Fibroblast of skin of abdomen (primary cell): ENCODE measurements at places on chromosomes 2 and 18.

DNA sequence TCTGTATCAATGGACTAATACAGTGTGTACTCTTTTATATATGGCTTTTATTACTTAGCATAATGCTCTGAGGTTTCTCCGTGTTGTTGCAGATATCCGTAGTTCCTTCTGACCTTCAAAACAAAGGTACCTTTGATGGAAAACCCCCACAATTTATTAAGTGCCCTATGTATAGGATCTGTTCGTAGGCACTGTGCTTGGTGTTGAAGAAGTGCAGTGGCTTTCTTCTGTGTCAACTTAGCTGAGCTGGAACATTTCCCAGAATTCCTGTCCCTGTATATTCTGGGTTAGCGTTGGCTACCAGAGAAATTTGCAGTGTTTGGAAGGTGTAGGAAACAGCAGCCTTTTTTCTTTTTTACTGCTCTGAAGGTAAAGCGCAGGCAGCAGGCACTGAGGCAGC lies 56.3 kb upstream of the MSH2 start:
- no peak for DNase-seq

DNA sequence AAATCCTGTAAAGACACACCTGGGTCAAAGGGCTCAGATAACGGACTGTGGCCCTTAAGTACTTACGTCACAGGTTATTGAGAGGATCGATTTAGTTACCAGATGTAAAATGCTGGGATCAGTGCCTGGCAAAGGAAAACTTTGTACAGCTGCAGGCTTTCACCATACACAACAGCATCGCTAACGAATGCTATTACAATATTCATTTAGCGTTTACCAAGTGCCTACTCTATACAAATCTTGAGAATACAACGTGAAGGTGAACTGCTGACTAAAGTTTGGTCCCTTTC lies 619 bp upstream of the MSH6 start:
- DNase-seq: no peak

- peak; percentile 22 for DNase-seq
Observed at GRCh38 chr2:179562330-179562885, 297.8 kb upstream of the SESTD1 start.

- DNase-seq: no peak
Observed at GRCh38 chr2:231532756-231533035, 2.5 kb upstream of the NMUR1 start.

DNA sequence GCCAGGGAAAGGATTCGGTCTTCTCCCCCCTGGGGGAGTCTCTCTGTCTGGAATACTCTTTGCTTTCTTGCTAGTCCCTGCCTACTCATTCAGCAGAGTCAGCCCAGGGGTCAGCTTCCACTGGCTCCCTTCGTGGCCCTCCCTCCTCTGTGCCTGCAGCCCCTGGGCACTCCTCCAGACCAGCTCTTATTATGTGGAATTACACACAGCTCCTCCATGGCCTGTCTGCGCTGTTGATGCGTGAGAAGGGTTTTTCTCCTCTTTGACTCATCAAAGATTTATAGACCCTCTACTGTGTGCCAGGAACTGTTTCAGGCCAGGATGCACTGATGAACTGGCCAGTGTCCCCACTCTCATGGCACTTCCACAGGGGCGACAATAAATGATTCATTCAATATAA lies 44.4 kb downstream of the ST8SIA5 start:
- DNase-seq: peak; percentile 76

- DNase-seq: no peak
Observed at GRCh38 chr2:46326231-46326980, 29.2 kb downstream of the EPAS1 start.

DNA sequence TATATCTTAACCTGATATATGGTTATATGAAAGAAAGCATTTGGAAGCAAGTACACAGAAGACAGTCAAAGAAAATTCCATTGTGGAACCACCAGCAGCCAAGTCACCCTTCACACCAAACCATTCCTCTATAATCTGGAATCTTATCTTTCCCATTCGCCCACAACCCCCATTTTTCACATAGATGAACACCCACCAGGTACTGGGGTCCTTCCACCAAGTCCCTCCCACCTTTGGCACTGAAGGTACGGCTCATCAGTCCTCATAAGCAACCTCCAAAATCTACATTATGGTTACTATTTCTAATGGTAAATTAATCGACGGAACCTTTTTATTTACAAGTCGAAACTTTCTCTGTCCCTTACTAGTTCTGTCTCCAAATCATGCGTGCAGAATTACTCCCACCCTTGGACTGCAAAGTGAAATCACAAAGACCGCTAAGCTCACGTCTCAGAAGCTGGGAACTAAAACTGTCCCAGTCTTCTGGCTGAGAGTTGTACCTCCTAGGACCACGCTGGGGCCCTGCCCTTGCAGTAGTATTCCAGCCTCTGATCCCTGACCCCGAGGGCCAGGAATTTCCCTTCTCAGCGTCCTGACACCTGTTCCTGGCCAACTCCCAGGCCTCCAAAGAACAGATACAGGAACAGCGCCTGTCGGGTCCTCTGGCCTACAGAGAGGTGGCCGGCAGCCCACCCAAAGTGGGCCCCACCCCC lies 702 bp downstream of the OLA1 start:
- DNase-seq: no peak

DNA sequence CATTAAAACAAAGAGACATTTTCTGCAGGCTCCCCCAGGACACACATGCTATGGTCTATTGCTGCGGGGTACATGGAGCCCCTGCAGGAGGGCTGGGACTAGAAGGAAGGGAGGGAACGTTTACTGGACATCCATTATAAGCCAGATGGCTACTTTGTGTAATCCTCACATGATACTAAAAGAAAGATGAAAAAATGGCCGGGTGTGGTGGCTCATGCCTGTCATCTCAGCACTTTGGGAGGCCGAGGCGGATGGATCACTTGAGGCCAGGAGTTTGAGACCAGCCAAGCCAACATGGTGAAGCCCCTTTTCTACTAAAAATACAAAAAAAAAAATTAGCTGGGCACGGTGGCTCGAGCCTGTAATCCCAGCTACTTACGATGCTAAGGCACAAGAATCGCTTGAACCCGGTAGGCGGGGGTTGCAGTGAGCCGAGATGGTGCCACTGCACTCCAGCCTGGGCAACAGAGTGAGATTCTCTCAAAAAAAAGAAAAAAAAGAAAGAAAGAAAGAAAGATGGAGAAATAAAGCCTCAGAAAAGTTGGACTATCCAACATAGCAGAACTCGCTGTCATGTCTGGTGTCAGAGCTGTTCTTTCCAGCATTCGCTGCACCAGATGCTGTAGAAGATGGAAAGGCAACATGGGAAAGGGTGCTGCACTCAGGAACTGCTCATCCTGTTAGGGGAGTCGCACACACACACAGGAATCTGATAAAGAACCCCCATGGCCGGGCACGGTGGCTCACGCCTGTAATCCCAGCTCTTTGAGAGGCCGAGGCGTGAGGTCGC lies 7.8 kb upstream of the MYCN start:
- DNase-seq: no peak

DNA sequence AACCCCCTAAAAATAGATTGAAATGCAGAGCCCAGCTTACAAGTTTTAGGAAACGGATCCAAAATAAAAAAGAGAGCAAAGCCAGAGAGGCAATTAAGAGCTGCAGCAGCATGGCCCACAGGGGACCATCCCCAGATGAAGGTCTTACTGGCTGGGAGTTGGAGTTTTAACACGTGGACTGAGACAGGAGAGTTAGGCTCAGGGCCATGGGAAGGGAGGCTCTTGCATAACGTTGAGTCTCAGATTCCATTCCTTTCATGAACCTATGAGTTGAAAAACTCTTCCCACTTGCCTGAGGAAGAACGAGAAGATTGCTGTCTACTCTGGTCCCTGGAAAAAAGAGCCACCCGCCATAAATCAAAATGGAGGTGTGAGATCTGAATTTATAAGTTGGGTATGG lies 101.8 kb upstream of the NDUFV2 start:
- peak; percentile 51 for DNase-seq

GRCh38 chr18:24420551-24420950 lies 5.9 kb upstream of the IMPACT start:
- DNase-seq: no peak

DNA sequence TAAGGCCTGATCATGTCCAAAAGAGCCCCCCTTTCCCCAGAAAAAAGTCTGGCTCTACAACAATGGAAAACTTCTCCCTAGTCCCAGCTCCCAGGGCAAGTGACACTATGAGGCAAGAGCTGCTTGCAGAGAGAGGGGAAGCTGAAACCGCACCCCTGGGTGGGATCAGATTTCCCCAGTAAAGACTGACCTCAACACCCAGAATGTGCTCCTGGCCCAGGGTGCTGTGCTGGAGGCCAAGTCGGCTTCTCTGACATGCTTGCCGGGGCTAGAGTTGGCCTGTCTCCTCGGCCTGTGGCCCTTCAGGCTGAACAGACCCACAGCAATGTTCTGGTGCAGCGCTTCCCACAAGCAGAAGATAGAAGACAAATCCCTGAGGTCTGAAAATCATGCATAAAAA lies 18.4 kb upstream of the ST8SIA3 start:
- DNase-seq: no peak

DNA sequence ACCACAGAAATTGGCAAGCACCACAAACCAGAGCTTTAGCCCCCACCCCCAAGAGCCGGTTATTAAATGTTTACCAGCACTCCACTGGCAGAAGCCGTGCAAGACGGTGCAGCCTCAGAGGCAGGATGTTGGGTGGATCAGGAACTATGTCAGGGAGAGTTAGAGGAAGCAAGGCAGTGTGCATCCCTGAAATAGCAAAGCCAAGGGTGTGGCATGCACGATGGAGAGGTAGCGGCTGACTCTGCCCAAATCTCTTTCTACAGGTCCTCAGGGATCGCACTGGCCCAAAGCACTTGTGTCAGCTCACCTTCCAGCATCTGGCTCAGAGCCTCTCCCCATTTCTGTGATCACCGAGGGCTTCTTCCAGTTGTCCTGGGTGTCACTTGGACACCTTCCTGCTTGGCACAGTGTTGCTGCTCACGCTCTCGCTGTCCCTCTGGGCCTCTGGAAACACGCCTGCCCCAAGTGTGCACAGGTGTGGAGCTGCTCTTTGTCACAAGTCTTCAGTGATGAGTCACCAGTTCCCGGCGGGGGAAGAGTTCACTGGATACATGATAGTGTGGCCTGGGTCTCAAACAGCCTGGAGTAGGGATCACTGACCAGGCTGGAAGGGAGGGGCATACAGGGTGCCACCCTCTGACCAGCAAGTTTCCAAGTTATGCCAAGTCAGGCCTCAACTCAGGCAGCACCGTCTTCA lies 17.3 kb upstream of the B3GNT7 start:
- DNase-seq: no peak

DNA sequence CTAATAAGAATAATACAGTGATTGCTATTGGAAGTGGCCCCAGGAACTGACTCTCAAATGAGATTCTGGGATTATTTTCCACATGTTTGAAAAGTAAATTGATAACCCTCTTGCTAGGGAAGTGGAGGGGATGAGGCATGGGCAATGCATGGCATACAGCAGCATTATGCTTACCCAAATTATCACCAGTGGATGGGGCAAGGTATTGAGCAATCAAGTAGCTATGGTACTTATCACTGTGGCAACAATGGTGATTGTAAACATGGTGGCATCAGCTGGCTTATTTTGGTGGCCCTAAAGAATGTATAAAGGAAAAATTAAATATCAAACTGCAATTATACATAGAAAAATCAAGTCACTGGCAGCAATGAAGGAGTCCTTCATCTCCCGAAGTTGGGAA lies 155.1 kb downstream of the FIGN start:
- no peak for DNase-seq

DNA sequence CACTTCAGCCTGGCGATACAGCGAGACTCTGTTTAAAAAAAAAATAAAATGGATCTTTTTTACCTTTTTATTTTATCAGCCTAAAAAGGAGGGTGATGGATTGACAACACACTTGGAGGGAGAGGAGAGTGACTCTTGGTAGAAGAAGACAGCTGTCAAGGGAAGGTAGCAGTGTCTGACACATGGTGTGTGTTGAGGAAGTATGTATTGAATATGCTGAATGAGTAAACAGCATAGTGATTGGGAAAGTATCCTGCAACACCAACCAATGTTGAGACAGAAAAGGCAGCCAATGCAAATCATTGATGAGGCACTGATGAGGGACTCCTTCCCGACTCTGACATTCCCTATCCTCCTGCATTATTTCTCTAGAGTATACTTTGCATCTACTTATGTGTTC lies 306.4 kb downstream of the LPIN1 start:
- DNase-seq: no peak

GRCh38 chr2:109120166-109120565 lies 8.8 kb upstream of the SH3RF3 start:
- no peak for DNase-seq

- peak; percentile 20 for DNase-seq
Observed at GRCh38 chr2:46332686-46333281, 35.6 kb downstream of the EPAS1 start.

- no peak for DNase-seq
Observed at GRCh38 chr18:69567813-69568488, 167.3 kb downstream of the DOK6 start.

DNA sequence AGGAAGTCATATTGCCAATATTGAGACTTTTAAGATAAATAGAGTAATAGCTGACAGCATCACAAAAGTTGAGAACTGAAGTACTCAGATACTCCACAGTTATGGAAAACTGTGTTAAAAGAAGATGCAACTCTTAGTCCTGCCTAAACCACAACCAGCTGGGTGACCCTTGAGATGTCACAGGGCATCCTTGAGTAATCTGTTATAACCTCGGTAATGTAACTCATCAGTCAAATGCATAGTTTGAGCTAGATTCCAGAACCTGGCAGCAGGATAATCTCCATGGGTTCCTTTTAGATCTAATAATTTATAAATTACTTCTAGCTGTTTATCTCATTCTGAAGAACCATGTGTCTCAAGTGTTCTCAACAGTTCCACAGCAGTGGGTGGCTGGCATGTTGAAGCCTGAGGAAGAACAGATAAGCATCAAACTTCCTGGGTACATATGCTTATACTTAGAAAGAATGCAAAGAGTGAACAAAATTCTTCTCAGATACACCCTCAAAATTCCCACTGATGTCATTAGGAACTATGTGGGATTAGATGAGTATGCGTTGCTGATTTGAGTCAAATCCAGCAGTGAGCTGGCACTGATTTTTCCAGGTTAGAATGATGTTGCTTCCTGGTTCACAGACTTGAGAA lies 304.1 kb upstream of the ERBB4 start:
- peak; percentile 68 for DNase-seq

- DNase-seq: no peak
Observed at GRCh38 chr18:66994790-66995189, 390.9 kb upstream of the CDH19 start.

DNA sequence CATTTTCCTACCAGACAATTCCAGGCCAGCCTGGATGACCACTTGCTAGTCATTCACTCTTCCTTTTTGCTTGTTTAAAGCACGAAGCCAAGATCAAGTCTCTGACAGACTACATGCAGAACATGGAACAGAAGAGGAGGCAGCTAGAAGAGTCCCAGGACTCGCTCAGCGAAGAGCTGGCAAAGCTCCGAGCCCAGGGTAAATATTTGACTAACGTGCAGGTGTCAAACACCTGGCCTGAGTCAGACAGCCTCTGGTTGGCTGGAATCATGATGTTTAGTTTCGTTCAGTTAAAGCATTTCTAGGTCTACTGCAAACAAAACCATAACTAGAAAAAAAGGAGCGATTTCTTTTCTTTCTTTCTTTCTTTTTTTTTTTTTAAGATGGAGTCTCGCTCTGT lies 44.2 kb upstream of the LYPD6B start:
- DNase-seq: no peak

GRCh38 chr2:7685342-7686015 lies 768.3 kb downstream of the RNF144A start:
- peak; percentile 88 for DNase-seq
